ENCODE measurements at places on chromosomes 16 and 17.

DNA sequence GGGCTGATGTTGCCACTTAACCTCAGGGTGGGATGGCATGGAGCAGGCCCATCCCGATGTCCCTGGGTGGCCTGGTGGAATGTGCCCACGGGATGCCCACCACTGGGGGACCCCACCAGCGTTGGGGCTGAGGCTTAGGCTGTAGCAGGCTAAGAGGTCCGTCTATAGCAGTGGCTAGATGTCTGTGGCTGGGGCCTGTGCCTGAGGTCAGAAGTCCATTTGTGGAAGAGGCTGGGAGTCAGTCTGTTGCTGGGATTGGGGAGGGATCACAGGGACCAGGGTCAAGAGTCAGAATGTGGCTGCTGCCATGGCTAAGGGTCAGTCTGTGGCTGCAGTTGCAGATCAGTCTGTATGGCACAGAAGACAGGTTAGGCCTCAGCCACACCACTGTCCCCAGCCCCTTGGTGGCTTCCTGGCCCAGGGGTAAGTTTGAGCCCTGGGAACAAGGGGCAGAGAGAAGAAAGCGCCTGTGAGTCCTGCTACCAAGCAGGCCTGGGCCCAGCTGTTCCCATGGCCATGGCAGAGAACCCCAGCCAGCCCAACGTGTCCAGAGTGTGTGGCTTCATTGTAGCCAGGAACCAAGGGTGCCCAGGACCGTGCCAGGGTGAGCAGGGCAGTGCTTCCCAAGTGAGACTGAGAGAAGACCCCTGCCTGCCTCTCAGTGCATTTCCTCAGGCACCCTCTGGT is 35.7 kb downstream of the RAI1 start:
- no peak for DNase-seq

DNA sequence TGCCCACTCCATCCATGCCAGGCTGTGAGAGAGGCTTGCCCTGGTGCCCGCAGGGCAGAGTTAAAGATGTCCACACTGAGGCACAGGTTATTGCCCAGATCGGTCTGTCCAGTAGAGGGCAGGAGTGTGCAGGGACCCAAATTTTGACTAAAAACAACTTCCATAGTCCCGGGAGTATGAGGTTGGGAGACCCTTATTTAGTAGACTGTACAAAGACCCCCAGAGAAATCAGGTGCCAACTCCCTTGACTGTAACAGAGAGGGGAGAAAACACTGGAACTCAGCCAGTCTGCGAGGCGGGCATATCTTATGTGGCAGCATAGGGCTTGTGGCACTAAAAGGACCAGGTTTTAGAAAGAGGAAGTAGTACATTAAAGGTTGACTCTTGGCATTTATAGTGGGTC is 43.4 kb downstream of the HNF1B start:
- no peak for DNase-seq

GRCh38 chr17:69404399-69404798 is 10.1 kb upstream of the MAP2K6 start:
- no peak for DNase-seq

- no peak for DNase-seq
Observed at GRCh38 chr16:85557083-85557970, 55.8 kb upstream of the GSE1 start.

DNA sequence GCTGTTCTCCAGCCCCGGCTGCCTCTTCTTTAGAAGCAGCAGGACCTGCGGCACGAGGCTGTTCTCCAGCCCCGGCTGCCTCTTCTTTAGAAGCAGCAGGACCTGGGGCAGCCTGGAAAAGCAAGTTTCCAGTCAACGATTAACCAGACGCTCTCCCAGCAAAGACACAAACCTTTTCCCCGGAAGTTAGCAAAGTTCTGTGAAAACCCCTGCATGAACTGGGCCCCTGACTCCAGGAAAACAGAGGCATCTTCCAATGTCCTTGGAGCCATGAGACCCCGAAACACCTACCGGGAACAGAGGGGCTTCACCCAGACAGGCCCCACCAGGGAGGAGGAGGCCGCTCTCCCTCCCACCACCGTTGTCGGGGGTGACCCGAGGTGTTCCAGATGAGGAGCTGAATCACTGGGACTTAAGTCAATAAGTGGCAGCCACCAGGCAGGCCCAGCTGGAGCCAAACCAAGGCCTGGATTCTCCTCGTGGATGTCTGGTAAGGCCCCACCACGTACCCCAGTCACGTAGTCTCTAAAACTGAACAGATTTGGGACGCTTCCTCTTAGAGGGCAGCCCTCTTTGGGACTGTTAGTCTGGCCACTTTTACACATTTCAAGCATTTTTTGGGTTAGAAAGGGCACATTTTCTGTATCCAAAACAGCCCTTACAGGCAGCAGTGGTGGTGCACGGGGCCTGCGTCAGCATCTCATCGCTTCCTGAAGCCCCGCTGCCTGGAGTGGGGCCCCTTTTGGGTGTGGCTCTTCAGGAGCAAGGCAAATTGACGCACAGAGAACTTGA is at the start of gene RPH3AL:
TSS of gene RPH3AL (minus strand) at position 387 of the 792 bp plus-strand sequence. CDS start 25,264 bp downstream, outside the sequence.
- no peak for DNase-seq

DNA sequence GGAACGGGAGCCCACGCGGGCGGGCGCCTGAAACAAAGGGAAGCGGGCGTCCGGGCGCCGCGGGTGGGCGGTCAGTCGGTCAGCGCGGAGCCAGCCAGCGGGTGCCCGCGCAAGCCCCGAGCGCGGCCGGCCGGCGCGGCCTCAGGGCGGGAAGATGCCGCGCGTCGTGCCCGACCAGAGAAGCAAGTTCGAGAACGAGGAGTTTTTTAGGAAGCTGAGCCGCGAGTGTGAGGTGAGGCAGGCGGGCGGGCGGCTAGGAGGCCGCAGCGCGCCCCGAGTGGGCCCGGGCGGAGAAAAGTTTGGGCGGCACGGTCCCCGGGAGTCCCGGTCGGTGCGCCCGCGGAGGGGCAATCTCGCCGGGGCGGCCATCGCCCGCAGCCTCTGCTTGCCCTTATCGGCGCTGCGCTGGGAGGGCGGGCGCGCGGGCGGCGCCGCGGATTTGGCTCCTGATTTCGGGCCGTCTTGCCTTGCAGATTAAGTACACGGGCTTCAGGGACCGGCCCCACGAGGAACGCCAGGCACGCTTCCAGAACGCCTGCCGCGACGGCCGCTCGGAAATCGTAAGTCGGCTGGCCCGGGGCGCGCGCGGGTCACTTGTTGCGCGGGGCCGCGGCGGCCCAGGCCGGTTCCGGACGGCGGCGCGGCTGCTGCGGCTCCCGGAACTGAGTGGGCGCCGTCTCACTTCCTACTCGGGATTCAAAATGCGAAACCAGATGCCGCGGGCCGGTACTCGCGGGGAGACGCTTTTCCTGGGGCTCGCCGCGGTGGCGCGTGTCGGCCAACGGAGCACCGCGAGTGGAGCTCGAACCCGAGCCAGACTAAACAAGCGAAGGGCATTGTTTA is 526 bp downstream of the CBFB start:
- DNase-seq = no peak

GRCh38 chr17:29546830-29547229 is 20.0 kb downstream of the ABHD15 start:
- no peak for DNase-seq

Measured in esophagus squamous epithelium (tissue), 5 donors.